ENCODE measurements at places on chromosomes 4 and X.

GRCh38 chrX:3142259-3143042 lies 101.2 kb downstream of the ARSF start:
- no peak for DNase-seq

DNA sequence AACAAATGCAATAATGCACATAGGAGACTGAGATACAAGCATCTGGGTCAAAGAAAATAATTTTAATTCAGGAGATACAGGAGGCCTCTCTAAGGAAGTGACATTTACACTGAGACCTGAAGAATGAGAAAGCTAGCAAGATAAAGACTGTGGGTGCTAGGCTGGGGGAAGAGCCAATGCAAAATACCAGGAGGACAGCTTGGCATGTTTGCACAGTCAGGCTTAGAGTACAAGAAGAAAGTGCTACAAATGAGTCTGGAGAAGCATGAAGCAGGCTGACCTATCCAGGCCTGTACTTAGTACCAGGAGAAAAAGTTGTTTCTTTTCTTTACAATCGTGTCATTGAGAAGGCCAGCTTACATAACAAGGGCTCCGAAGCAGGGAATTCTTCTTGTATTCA lies 56.9 kb downstream of the GABRB1 start:
- DNase-seq = no peak

DNA sequence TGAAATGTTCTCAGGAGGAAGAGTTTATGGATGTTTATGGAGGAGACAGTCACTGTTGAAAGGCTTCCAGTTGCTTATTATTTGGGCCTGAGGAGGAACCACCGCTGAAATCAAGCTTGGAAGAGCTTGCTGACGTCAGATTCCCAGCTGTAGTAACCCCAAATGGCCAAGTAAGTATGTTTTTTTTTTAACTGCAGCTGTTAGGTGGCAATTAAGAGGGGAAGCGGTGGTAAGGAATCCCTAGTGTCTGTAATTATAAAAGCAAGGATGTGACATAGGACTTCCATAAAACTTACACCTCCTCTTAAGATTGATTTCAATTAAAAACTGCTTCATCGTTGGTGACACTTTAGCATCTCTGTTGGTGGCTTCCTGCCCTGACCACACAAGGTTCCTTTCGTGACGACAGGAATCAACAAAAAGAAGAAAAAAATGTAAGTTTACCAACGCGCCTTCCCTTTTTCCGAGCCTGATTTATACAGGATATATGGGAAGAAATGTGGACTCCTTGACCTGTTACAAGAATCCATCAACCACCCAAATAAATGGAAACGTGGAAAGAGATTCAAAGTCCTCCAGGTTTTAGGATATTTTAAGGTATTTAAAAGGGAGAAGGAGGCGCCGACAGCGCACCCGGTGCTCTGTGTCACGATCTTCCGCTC lies 884 bp downstream of the RELL1 start:
- DNase-seq = no peak

- no peak for DNase-seq
These were observed 15.1 kb downstream of the ANKRD50 start for GRCh38 chr4:124697441-124697840.

GRCh38 chr4:143701365-143701764 lies 890 bp upstream of the FREM3 start:
- no peak for DNase-seq

DNA sequence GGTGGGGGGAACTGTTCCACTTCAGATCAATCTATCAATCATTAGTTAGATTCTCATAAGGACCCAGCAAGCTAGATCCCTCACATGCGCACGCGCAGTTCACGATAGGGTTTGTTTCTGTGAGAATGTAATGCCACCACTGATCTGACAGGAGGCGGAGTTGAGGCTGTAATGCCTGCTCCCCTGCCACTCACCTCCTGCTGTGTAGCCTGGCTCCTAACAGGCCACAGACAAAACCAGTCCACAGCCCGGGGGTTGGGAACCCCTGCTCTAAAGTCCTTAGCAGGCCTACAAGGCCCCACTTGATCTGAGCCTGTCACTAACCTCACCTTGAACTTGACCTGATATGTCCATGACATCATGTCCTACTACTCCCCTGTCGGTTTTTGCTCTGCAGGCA lies 30.3 kb downstream of the ARL9 start:
- no peak for DNase-seq

- no peak for DNase-seq
These were observed 181.3 kb upstream of the STK26 start for GRCh38 chrX:131841496-131842437.

GRCh38 chrX:12685541-12685940 lies 105.7 kb upstream of the PRPS2 start:
- DNase-seq = no peak

DNA sequence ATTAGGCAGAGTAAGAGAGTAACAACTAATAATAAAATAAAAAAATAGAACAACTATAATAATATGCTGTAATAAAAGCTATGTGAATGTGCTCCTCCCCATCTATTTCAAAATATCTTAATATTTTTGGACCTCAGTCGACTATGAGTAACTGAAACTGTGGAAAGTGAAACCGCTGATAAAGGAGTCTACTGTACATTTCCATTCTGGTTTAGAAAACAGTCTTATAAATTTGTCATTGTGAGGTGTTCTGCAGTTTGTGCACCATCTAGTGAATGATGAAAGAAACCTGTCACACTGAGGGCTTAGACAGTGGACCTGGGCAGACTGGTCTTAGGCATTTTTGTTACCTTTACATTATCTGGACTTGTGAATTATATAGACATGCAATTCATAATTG lies 42.0 kb downstream of the TMEM150C start:
- no peak for DNase-seq

DNA sequence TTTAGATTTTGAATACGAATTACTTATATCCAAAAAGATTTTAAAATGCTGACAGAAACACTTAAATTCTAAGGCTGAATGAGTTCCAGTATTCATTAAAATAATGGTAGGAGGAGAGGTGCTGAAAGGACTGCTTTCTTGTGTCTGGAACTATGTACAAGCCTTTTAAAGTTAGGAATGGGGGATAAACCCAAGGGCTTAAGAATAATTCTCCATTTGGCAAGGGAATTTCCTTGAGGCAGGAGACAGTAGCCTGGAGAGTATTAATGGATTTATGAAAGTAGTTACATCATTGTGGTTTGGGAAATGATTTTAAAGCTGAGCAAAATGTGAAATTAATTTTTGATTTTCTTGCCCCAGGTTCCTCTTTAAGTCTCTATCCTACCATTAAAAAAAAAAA lies 266.5 kb upstream of the KCNIP4 start:
- no peak for DNase-seq
